Adrenal gland (tissue), 19 donors: ENCODE measurements at places on chromosomes 5 and 9. TPM values are rescaled to one million over a fixed set of nuclear protein-coding genes. Genes with fewer than 3 reads are reported as not detected.

- H3K36me3 ChIP-seq, result no peaks in the 10 kb centered on the region
- H3K4me1 ChIP-seq, result no peaks in the 10 kb centered on the region
These were observed 284.2 kb upstream of the SGCD start for GRCh38 chr5:156042726-156043125.

DNA sequence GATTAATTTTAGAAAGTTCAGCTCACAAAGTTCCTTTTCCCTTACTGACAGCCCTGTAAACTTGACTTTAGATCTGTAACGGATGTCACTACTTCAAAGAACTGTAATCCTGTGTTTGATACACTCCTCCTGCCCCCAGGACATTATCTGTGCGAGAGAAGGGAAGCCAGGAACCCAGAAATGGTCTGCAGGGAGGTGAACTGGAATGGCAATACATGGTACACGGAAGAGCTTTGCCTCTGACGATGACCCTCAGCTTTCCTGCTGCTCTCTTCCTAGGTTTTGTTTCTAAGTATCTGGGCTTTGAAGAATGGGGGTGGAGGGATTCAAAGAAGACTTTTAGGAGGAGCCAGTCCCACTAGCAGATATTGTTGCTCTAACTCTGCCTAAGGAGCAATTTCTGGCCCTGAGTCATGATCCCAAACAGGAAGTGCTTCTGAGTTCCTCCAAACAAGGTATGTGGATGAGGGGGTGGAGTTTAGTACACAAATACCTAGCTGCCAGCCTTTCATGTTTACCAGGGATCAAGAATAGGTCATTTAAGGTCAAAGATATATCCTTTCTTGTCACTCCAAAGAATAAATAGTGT is 43.4 kb upstream of the TMC1 start:
- H3K4me3 ChIP-seq, result no peak overlapping the region
- no peak for DNase-seq
- H3K27me3 ChIP-seq, result no peaks in the 10 kb centered on the region
- no peaks in the 10 kb centered on the region for H3K4me1 ChIP-seq

GRCh38 chr9:108618906-108619550 is 236.8 kb downstream of the ACTL7B start:
- H3K27ac ChIP-seq, result no peak overlapping the region
- H3K4me1 ChIP-seq, result no peaks in the 10 kb centered on the region
- H3K36me3 ChIP-seq, result no peaks in the 10 kb centered on the region
- no peaks in the 10 kb centered on the region for H3K27me3 ChIP-seq
- no peak for DNase-seq

- no peaks in the 10 kb centered on the region for H3K27me3 ChIP-seq
- no peaks in the 10 kb centered on the region for H3K36me3 ChIP-seq
- H3K4me1 ChIP-seq, result no peaks in the 10 kb centered on the region
- H3K4me3 ChIP-seq, result no peak overlapping the region
- no peak overlapping the region for H3K27ac ChIP-seq
- DNase-seq, result no peak
These were observed 825.0 kb downstream of the TLR4 start for GRCh38 chr9:118529210-118529609.

- no peak overlapping the region for H3K27ac ChIP-seq
- no peaks in the 10 kb centered on the region for H3K27me3 ChIP-seq
- no peak overlapping the region for H3K4me3 ChIP-seq
These were observed 967.2 kb downstream of the TLE4 start for GRCh38 chr9:80538976-80539375.

- no peaks in the 10 kb centered on the region for H3K27me3 ChIP-seq
- H3K4me1 ChIP-seq, result peaks cover 19% of the 10 kb centered on the region
- H3K4me3 ChIP-seq, result no peak overlapping the region
- H3K27ac ChIP-seq, result no peak overlapping the region
These were observed 164.8 kb downstream of the MACROH2A1 start for GRCh38 chr5:135234242-135234641.

DNA sequence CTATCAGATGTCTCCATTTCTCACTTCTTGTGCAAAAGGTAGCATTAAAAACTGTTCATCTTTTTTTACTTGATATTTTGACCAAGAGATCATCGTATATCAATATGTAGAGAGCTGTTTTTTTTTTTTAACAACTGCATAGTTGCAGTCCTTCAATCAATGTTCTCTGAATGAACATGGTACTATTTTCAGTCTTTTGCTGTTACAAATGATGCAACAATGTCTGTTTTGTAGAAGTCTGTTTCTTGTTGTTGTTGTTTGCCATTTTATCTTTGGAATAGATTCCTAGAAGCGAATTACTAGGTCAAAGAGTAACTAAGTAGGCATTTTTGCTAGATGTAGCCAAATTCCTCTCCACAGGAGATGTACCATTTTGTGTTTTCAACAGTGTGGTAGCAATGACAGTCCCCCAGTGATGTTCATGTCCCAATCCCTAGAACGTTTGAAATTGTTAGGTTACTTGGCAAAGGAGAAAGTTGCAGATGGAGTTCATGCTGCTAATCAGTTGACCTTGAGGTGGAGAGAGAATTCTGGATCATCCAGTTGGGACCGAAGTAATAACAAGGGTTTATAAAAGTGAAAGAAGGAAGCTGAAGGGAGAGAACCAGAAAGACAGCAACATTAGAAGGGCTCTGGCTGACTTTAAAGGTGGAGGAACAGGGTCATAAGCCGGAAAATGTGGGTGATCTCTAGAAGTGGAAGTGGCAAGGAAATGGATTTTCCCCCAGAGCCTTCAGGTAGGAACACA is 6.3 kb downstream of the MTREX start:
- no peak for DNase-seq
- H3K27me3 ChIP-seq, result no peaks in the 10 kb centered on the region
- peaks cover 19% of the 10 kb centered on the region for H3K4me1 ChIP-seq
- no peaks in the 10 kb centered on the region for H3K36me3 ChIP-seq
- no peak overlapping the region for H3K27ac ChIP-seq
- H3K4me3 ChIP-seq, result no peak overlapping the region

Gene PCDH12
- 9.6 TPM for total RNA-seq

Gene OCLN
- total RNA-seq, result 1.3 TPM
